ENCODE measurements at places on chromosomes 1 and 21.

DNA sequence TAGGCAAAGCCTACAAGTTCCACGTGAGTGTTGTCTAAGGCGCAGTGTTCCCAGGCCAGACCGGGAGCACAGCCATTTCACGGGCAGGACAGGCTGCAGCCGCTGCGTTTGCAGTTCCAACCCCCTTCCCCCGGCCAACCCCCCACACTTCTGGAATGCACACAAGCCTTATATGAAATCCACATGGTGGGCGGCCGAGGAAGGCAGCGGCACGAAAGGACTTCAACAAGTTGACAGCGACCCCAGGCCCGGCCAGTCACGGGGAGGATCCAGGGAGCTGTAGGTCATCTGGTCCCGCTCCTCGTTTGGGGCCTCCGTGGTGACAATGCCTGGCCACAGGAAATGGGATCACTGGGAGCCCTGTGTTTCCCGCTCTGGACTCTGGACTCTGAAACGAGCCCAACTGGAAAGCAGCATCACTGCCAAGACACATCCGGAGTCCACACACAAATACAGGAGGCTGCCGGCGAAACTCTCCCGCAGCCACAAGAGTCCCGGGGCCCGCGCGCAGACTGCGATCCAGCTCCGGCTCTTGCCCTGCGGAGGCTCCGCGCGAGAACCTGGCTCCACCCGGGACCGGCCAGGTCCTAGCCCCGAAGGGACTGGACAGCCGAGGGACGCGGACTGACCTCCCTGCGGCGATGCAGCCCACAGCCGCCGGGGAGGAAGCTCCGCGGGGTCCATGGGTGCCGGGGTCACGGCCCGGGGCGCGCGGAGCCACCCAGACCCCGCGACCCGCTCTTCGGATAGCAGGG lies 794 bp downstream of the NID1 start:
- DNase-seq, result no peak

DNA sequence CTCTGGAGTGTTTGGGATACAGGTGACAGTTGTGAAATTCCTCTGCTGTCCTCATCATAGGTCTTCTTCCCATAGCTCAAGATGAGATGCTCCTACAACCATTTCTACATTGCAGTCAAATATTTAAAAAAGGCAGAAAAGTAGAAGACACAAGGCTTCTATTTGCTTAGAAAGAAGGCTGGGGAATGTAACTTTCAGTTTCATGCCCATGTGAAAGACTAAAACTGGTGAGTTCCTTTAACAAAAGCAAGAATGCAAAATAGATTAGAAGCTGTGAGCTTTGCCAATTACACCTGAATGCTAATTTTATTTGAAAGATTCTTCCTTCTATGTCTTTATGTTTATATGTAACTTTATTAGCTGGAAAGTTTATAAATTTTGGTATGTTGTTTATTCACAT lies 1682.7 kb downstream of the BRINP3 start:
- no peak for DNase-seq

DNA sequence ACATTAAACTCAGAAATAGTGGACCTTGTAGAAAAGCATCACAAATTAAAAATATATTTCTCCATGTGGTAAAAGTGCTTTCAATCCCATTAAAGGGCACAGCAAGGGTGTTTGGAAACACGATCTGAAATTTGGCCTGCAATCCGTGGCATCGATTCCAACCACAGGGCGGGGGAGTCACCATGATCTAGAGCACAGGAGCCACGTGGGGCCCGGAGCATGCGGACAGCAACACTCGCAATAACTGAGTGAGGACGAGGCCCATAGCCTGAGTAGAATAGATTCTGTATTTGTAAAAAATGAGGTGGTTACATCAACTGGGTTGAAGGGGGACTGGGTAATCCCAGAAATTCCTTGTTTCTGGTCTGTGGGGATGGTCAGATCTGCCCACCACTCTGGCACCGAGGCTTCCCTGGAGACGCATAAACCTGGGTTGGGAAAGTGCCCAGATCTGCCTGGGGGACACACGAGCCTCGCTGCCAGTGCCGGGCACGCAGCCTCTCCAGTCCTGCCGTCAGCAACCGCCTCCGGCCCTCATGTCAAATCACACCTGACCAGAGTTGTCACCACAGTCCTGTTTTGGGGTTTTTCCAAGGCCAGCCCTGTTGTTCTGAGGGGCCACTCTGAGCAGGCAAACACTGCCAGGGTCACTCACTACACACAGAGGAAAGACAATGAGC lies 104.3 kb downstream of the PGBD5 start:
- DNase-seq, result no peak

- DNase-seq, result no peak
Measured at GRCh38 chr1:58156124-58156468, 390.4 kb downstream of the OMA1 start.

- DNase-seq, result no peak
Measured at GRCh38 chr1:82330330-82330729, 529.6 kb downstream of the ADGRL2 start.

- DNase-seq, result no peak
Measured at GRCh38 chr1:17599291-17599953, 59.9 kb downstream of the ARHGEF10L start.

GRCh38 chr1:156500543-156500792 lies at the start of gene MEF2D:
MEF2D (minus strand) TSS chr1:156500775; CDS start chr1:156483292, 17,483 bp downstream.
- no peak for DNase-seq

DNA sequence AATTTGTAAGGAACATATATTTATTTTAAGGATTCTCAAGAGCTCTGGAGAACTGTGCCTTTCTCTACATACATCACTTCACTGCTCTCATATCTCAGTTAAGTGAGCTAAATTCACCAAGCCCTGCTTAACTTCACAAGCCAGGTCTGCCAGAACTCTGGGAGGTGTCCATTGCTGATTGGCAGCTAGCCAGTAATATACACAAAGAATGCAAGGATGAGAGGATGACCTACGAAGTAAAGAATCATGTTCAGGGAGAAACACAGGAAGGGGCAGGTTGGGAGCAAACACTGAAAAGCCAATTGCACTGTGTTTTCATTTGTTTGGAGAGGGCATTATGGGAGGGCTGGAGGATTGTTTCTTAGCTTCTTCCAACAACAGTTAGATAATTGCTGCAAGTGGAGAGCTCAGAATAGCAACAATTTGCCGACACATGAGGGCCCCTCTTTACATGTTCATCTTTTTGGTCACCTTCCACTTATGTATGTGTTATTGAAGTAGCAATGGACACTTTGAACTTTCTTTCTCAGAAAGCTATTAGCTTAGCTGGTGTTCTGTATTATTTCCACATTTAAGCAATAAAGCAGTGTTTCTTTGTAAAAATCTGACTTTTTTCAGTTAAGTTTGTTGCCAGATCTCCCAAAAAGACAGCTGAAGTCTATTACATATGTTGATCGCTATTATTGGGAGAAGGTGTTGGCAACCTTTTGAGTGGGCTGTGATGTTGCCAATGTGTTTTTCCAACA lies 254.8 kb downstream of the LTN1 start:
- DNase-seq, result no peak

DNA sequence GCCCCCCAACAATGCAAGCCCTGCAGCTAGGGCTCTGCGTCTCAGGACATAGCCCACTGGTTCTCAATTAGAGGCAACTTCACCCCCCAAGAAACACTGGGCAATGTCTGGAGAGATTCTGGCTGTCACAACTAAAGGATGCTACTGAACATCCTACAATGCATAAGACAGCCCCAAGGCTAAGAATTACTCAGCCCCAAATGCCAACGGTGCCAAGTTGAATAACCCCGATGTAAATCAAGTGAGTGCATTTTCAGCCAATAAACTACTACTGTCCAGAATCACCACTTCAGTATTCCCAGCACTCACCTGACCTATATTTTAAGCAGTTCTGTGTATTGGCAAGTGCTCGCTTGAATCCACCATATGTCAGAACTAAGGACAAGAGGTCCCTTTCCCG lies 6.9 kb downstream of the RIPK4 start:
- no peak for DNase-seq

- DNase-seq, result no peak
Measured at GRCh38 chr1:101141376-101141775, 95.4 kb upstream of the S1PR1 start.

- DNase-seq, result peak; percentile 24
Measured at GRCh38 chr1:84146411-84147032, 2.5 kb downstream of the PRKACB start.

DNA sequence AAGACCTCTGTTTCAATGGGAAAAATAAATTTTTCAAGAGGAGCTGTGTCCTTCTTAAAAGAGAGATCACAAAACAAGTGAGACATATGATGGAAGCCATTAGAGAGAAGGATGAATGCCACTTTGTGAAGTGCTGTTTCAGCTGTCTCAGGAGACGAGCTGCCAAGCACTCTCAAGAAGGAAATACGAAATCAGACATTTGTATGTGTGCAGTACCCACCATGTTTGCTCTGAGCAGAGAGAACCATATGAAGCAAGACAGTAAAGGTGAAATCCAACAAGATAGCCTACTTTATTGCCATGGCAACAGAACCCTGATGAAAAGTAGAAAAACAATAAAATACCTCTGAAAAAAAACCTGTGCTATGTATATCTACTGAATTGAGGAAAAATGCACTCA lies 168.1 kb downstream of the AMY1C start:
- DNase-seq, result no peak

DNA sequence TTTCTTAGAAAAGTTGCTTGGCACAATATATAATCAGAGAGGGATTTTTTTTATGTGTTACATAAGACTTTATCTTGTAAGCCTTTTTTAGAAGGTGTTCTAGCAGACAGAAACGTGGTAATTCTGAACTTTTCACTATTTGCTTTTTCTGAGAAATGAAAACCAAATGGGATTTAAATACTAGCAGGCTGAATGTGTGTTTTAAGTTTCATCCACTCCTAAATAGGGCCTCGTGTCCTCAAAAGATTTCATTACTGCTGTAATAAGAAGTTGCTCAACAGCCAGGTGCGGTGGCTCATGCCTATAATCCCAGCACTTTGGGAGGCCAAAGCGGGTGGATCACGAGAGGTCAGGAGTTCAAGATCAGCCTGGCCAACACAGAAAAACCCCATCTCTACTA lies 44.7 kb upstream of the FMO2 start:
- no peak for DNase-seq

DNA sequence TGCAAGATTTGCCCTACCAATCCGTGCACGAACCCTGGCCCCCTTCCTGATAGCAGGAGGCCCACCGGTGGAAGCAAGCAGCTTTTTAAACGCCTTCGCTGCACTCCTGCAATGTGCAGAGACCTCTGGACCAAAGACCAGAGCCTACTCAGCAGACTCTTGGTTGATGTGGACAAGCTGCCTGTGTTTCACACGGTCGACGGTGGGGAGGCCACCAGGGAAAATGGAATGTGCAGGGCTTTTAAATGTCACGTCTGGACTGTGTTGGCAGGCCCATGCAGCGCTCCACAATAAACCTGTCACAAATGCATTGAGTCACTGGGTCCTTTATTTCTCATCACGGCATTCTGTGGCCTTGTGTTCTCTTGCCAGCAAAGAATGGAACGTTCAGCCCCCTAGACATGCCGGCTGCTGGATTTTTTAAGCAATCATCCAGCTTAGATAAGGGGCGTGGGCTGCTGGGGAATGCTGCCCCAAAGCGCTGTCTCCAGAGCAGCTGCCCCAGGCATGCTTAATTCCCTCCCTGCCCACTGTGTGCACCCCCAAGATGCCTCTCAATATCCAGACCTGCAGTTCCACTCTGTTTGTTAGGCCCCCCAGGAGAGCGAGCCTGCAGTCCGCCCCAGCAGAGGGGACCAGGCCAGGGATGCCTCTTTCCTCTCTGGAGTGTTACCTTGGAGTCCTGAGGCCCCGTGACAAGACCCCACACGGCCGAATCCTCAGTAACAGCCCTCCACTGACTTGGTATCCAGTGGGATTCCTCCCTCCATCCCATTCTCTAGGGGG lies 71.3 kb downstream of the ATP5PO start:
- no peak for DNase-seq

GRCh38 chr1:56644919-56645676 lies at the start of gene PRKAA2:
PRKAA2 (plus strand) TSS chr1:56645314; CDS start chr1:56645388, 74 bp downstream.
- no peak for DNase-seq

- DNase-seq, result no peak
Measured at GRCh38 chr1:31510304-31510703, 66.0 kb upstream of the TINAGL1 start.

GRCh38 chr1:20076710-20077461 lies 6.9 kb downstream of the PLA2G5 start:
- no peak for DNase-seq

DNA sequence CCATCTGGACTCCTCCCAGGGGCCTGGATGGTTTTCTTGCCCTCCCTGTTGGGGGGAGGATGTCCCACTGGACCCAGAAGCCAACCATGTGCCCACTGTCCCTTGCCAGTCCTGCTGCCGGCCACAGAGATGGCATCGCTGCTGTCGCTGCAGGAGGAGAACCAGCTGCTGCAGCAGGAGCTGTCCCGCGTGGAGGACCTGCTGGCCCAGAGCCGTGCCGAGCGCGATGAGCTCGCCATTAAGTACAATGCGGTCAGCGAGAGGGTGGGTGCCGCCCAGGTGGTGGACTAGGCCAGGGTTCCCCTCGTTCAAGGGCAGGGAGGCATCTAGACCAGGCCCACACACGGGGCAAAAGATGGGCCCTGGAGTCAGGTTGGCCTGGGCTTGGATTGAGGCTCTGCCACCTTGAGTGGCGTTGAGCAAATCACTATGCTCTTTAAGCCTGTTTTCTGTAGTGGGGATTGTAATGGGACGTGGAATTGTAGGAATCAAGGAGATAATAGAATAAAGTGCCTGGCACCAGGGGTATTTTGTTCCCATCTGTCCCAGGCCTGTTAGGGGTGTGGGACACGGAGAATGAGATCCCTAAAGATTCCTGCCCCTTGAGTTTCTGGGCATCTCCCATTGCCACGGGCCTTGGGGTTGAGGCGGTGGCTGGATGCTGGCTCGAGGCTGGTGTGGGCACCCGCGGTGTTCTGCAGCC lies 2.6 kb downstream of the CROCC start:
- no peak for DNase-seq

- DNase-seq, result no peak
Measured at GRCh38 chr1:220748936-220749335, 814 bp downstream of the MTARC2 start.

DNA sequence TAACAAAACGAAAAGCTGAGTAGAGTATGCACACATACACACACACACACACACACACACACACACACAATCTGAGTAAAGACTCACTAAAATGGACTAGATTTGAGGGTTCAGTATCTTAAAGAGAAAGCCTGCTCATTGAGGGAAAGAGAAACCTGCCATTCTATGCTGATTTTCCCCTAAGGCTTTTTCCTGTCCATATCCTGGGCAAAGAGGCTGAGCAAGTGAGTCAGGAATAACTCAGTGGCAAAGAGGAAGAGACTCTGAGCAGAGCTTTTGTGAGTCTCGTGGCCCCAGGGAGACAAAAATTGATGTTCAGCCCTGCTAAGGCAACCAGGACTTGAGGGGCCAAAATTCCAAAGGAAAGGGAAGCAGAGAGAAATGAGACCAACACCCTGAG lies 37.3 kb upstream of the RUNX1 start:
- no peak for DNase-seq

Measured in hematopoietic multipotent progenitor cell treated with erythropoietin and hydrocortisone succinate and interleukin-3 and kit ligand, for 17 days (in vitro differentiated cells).